ENCODE measurements at places on chromosomes 16 and 17.

DNA sequence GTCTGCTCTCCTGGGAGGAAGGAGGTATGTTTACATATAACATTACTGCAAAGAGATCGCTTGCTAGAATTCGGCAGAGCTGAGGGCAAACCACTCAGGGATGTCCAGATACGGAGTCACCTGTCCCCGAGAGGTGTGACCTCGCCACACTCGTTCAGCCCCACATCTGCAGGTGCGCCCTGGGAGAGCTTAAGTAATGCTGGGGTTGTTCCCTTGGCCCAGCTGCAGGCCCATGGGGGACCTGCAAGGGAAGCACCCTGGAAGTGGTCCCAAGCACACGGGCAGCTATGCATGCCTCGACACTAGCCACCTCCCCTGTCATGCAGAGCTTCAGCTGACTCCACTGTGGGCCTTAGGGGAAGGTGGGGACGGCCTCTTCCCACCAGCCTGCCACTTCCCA, 22.2 kb downstream of the USP22 start:
- DNase-seq = no peak

DNA sequence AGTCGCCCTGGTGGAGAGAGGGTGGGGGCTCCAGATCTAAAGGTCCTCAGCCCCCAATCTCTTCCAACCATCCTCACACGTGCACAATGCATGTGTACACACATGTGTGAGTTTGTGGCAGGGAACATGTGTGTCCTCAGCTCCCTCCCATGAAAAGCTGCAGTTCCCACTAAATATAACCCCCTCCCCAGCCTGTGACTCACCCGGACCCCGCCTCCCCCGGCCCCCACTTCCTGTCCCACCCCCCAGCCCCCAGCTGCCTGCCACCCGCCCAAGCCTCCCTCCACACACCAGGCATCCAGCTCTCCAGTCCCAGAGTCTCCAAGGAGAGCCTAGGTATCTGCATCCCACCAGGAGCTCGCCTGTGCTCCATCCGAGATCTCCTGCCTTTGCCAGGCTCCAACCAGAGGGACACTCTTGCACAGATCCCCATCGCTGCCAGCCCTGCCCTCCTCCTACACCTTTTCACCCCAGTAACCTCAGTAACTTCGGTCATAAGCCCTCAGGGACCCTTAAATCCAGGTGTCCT, 3.9 kb downstream of the DLG4 start:
- DNase-seq = no peak

- DNase-seq = no peak
Observed at GRCh38 chr16:85386467-85387170, 226.5 kb upstream of the GSE1 start.

DNA sequence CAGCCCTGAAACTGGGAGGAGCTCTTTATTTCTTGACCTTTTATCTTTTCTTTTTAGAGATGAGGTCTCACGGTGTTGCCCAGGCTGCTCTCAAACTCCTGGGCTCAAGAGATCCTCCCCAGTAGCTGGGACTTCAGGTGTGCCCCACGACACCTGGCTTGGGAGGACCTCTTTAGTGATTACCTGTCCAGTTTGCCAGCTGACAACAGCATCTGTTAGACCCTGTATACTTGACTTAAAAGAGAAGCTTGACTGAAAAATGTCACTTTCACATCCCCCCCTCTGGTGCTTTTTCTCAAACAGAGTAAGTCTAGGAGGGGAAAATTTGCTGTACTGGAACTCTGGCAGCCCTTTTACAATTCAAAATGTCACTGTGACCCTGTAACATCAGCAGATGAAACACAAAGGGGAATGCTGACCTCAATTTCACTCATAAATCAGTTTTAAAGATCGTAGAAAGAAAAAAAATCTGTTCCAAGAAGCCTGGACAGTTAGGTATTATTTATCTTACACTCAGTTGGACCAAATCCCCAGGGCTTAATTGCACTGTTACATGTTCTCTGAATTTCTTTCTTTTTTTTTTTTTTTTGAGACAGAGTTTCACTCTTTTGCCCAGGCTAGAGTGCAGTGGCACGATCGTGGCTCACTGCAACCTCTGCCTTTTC, 1.8 kb upstream of the ERN1 start:
- no peak for DNase-seq

DNA sequence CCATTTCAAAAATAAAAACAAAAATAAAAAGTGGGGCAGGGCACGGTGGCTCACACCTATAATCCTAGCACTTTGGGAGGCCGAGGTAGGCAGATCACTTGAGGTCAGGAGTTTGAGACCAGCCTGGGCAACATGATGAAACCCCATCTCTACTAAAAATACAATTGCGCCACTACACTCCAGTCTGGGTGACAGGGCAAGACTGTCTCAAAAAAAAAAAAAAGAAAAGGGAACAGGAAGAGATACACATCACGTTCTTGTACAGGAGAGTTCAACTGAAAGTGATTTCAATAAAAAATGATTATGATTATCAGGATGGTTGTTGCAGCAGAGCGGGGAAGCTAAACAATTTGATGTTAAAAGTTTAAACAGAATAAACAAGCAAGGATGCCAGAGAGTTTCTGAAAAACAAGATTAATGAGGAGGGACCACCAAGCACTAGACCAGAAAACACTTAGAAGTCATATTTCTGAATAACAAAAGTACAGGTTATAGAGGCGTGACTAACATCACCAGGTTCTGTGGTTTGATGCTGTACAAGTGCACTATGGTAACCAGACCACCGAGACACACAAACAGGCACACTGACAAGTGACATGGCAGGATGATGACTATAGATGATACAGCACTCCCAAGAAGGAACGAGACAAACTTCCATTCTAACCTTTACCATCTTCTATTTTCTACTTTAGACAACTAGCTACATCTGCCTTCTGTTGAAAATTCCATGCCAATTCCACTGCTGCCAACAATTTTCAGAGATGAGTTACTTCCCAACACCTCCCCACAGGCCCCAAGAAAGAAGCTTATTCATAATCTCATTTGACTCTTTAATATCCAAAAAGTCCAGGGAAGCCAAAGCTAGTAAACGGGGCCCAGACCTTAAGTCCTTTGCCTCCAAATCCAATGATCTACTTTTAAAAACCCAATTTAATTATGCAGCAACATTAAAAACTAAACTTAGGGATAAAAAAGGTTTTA, 11.8 kb downstream of the DNAJA2 start:
- peak; percentile 17 for DNase-seq

GRCh38 chr16:79184464-79185030, 416.0 kb downstream of the MAF start:
- DNase-seq = no peak

- no peak for DNase-seq
Observed at GRCh38 chr17:18122990-18123753, 14.6 kb downstream of the MYO15A start.

GRCh38 chr17:76968707-76969597, 100.7 kb downstream of the MGAT5B start:
- peak; percentile 51 for DNase-seq

- DNase-seq = peak; percentile 80
Observed at GRCh38 chr17:50507871-50508572, at the start of gene MYCBPAP. MYCBPAP (plus strand) TSS chr17:50508439; CDS start chr17:50508675, 236 bp downstream.

GRCh38 chr16:28192806-28193529, 18.8 kb downstream of the XPO6 start:
- peak; percentile 73 for DNase-seq

DNA sequence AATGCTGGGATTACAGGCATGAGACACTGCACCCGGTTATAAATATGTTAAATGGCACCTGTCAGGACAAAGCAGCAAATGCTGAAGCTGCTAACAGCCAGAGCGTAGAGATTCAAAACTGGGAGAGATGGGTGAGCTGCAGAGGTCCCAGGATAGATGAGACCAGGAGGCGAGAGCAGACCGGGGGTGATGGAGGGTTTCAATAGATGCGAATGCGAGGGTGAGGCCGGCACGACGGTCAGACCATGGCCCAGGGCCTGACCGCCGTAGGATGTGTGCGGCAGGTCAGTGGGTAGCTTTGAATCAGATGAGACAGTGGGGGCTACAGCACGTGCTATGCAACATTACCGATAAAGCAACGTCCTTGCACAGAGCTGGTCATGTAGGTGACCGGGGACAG, 14.3 kb downstream of the CCDC40 start:
- DNase-seq = no peak

GRCh38 chr17:9872852-9873251, 32.2 kb downstream of the RCVRN start:
- DNase-seq = no peak

GRCh38 chr17:50690887-50691549, 16.7 kb downstream of the ANKRD40 start:
- no peak for DNase-seq

GRCh38 chr16:52586159-52586558, 39.2 kb upstream of the TOX3 start:
- DNase-seq = no peak

DNA sequence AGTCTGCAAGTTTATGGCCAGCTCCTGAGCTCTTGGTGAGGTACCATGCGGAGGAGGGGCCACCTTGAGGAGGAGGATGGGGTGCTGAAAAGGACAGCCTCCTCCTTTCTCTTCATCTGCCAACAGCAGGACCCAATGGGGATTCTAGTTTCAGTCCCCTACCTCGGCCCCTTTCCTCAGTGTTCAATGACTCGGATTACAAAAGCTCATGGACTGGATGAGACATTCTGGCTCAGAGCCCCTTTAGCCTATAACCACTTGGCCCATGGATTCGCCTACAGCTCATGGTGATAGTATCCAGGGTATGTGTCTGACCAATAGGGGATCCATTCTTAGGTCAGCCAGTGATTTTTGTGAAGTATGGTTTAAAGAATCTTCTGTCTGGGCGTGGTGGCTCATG, 8.5 kb upstream of the PIK3R6 start:
- DNase-seq = no peak

- DNase-seq = no peak
Observed at GRCh38 chr17:8287651-8288335, 677 bp upstream of the RANGRF start.

DNA sequence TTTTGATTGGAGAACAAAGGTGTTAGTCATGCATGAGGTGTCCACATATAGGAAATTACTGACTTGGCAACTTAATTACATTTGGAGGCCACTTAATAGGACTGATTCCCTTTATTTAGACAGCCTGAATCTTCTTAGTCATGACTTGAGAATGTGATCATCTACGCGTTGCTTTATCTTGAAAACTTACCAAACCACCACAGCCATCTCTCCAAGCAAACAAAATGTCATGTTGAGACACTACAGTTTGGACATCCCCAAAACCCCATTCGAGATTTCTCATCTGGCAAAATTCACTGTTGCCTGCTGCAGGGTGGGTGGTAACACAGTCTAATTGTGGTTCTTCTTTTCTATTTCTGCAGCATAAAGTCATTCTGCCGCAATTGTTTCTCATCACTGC, 176.5 kb upstream of the CDH5 start:
- DNase-seq = no peak

GRCh38 chr16:67658849-67659674, 998 bp downstream of the ACD start:
- DNase-seq = no peak

GRCh38 chr16:86374603-86375130, 135.7 kb upstream of the FOXF1 start:
- no peak for DNase-seq

GRCh38 chr17:58360296-58361063, 8.5 kb upstream of the SUPT4H1 start:
- DNase-seq = no peak

- DNase-seq = no peak
Observed at GRCh38 chr16:89367538-89367915, 122.8 kb downstream of the ANKRD11 start.

DNA sequence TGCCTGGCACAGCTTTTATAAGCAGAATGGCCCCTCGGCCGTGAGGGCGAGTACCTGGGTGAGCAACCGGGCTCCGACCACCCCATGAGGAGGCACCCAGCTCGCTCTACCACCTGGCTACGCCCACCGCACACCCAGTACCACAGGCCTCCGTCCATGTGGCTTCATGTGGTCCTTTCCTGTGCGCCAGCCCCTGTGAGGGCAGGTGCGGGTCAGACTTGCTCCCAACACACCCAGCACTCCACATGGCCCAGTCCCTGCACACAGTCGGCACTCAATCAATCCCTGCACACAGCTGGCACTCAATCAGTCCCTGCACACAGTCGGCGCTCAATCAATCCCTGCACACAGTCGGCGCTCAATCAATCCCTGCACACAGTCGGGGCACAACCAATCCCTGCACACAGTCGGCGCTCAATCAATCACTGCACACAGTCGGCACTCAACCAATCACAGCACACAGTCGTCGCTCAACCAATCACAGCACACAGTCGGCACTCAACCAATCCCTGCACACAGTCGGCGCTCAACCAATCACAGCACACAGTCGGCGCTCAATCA, 4.0 kb downstream of the C1QTNF8 start:
- DNase-seq = no peak

GRCh38 chr17:1482680-1483079, 9.8 kb downstream of the MYO1C start:
- no peak for DNase-seq

GRCh38 chr16:2826591-2827373, 3.3 kb upstream of the ZG16B start:
- no peak for DNase-seq

DNA sequence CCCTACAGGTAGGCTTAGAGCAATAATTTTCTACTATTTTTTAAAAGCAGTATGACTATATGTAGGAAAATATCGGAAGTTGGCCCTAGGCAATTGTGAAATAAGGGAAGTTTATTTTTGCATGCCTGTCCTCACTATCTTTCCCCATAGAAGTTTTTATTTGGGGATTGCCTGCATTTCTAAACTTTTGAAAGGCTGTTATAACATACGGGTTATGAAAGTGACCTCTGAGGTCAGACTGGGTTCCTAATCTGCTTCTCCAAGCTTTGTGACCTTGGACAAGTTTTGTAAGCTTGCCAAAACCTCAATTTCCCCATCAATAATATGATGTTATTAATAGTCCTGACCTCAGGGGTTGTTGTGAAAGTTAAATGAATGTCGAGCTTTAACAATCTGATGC, 67.1 kb downstream of the ARHGAP44 start:
- no peak for DNase-seq

- no peak for DNase-seq
Observed at GRCh38 chr17:74351552-74352210, 10.0 kb downstream of the BTBD17 start.

DNA sequence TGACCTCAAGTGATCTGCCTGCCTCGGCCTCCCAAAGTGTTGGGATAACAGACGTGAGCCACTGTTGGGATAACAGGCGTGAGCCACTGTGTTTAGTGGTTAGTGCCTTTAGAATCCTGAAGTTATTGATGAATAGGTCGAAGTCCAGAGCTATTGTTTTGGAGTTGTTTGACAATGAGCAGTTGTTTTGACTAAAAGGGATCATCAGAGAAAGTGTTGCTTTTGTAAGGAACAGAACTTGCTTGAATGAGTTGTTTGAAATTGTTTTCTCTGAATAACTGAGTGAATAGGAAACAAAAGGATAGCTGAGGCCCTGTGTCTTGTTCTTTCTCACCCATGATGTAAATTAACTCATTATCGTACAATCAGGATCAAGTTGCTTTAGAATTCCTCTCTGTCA, 46.6 kb downstream of the PRPSAP2 start:
- DNase-seq = no peak

GRCh38 chr17:32910769-32911168, 17.2 kb upstream of the TMEM98 start:
- no peak for DNase-seq

GRCh38 chr17:50095626-50096037, 481 bp downstream of the PDK2 start:
- no peak for DNase-seq

- no peak for DNase-seq
Observed at GRCh38 chr17:50946223-50946890, 80.2 kb upstream of the TOB1 start.

- DNase-seq = no peak
Observed at GRCh38 chr16:69932691-69933392, 18.3 kb upstream of the CLEC18A start.
